ENCODE measurements at places on chromosomes 6 and 20. TPM values are rescaled to one million over a fixed set of nuclear protein-coding genes. Genes with fewer than 3 reads are reported as not detected.

DNA sequence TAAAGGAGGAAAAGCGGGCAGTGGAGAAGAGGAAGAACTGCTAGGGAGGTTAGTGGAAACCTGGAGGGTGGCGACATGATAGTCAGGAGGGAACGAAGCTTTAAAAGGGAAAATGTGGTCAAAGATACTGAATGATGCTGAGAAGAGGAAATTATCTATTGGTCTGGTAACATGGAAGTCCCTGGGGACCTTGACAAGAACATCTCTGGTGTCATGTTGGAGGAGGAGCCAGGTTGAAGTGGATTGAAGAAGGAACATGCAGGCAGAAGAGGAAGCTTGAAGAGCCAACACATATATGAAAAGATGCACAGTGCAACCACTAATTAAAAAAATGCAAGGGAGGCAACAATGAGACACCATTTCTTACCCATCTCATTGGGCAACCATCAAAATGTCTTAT lies 251.9 kb upstream of the RNF24 start:
- DNase-seq = no peak

DNA sequence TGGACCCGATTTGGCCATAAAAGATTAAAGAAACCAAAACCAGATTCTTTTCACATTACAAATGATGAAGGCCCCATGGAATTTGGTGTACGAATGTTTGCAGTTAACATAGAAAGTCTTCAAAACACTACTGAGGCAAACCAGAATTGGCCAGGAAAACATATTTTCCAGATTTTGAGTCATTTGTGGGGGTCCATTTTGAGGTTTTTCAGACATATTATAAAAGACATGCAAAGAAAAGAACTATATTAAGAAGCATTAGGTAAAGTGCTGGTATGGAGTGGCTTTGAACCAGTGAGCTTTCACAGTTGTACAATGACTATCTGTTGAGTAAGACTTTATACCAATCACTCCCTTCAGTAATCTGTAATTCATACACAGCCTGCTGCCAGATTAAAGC lies 168.9 kb upstream of the COL21A1 start:
- no peak for DNase-seq

DNA sequence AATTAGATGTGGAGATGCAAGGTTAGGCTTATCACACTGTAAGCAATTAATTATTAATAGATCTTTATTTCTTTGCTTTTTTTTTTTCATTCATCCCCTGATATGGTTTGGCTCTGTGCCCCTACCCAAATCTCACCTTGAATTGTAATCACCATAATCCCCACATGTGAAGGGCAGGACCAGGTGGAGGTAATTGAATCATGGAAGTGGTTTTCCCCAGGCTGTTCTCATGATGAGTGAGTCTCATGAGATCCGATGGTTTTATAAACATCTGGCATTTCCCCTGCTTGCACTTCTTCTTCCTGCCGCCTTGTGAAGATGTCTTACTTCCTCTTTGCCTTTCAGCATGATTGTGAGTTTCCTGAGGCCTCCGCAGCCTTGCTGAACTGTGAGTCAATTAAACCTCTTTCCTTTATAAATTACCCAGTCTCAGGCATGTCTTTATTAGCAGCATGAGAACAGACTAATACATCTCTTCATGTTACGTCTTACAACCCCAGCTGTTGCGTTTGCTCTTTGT lies 333.8 kb downstream of the CDH26 start:
- DNase-seq = no peak

The TRPC4AP gene
- 28.6 TPM for total RNA-seq

The RAET1E gene
- total RNA-seq = 0.89 TPM

The EFCAB8 gene
- total RNA-seq = 0.22 TPM
